ENCODE measurements at places on chromosomes 4 and X.

DNA sequence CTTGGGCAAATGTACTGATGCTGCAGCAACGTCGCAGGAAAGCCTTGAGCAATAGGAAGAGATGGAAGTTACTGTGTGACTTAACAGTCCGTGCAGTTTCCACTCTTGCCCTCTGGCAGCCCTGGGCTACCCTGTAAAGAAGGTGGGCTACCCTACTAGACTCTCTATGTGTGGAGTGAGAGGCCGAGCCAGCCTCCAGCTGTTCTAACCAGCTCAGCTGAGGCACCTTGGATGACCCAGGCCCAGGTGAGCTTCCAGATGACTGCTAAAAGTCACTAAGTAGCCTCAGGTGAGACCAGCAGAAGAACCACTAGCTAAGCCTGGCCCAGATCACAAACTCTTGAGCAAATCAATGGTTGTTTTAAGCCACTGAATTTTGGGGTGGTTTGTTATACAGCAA is 34.9 kb upstream of the PPP2R2C start:
- DNase-seq: no peak

DNA sequence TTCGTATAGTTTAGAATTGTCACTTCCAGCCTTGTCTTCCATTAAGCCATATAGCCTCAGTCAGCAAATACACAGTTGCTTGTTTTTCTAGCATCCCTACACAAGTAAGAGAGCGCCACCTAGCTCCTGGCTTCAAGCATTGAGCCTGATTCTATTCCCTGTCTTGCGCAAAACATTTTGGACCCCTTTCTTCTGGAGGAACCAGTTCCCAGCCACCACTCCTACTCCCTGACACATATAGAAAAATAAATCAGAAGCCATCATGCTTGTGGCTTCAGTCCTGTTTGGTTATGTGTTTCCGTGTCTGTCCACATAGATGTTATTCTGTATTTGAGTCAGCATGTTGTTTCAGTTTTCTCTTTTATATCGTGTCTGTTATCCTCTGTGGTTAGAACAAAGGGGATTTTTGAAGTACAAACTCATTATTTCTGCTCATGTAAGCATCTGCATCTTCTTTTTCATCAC is 59.9 kb downstream of the GK start:
- peak; percentile 30 for DNase-seq

GRCh38 chrX:42189576-42189975 is 266.2 kb upstream of the CASK start:
- no peak for DNase-seq

DNA sequence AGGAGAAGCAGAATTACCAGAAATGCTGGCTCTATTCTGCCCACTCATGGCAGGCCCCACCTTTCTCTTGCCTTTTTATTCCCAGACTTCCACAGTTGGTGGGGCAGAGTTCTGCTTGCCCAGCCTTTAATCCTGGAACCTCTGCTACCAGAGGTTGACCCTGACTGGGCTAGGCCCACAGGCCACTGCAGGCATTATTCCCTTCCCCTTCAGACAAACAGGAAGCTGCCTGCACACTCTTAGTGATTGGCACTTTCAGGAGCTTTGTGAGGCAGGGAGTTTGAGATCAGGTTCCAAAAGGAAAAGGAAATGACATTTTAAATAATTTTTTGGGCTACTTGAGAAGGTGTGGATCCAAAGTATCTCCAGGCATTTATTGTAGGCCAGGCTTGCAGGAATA is 18.8 kb downstream of the MSN start:
- DNase-seq: no peak

DNA sequence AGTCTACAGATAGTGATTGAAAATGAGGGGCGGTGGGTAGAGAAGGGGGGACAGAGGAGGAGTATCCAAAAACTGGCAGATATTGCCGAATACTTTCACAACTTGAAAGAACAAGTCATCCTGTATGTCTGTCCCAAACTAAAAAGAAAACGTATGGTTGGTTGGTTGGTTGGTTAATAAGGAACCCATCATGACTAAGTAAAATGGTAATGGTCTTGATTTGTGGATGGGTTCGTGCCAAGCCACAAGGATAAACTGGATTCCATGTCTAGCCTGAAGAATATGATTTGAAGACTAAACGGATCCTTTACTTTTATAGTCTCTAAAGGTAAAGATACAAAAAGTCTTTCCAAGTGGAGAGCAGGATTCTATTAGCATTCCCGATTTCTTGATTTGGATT is 208.4 kb downstream of the DCLK2 start:
- DNase-seq: no peak

DNA sequence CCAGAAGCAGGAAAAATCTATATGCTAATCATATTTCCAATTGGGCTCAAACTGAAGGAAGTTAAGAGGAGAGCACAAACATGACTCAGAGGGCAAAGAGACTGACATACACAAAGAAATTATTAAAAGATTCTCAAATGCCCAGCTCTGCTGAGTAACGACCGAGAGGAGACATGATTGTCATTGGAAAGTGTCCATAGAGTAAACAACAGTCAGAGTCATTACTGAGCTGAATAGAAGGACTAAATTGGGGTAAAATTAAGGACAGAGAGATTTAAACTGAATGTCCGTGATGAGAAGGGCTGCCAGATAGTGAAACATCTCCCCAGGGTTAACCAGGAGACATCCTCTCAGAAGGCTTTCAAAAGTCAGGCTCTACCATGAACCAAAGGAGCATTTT is 111.2 kb upstream of the GALNT7 start:
- DNase-seq: no peak

DNA sequence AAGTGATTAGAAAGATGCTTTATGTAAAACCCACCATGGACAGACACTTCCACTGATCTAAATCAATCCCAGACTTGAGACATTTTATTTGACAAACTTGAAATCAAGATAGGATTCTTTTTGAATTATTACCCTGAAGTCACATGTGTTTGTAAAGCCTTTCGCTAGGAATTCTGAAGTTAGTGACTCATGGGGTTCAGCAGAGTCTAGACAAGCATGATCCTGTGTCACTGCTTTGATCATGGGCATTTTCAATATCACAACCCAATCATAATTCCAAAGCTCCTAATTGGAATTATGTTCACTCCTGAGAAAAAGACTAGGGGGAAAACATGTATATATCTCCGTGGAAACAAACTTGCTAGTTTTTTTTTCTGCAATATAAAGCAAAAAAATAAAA is 67.5 kb upstream of the BMP3 start:
- no peak for DNase-seq

DNA sequence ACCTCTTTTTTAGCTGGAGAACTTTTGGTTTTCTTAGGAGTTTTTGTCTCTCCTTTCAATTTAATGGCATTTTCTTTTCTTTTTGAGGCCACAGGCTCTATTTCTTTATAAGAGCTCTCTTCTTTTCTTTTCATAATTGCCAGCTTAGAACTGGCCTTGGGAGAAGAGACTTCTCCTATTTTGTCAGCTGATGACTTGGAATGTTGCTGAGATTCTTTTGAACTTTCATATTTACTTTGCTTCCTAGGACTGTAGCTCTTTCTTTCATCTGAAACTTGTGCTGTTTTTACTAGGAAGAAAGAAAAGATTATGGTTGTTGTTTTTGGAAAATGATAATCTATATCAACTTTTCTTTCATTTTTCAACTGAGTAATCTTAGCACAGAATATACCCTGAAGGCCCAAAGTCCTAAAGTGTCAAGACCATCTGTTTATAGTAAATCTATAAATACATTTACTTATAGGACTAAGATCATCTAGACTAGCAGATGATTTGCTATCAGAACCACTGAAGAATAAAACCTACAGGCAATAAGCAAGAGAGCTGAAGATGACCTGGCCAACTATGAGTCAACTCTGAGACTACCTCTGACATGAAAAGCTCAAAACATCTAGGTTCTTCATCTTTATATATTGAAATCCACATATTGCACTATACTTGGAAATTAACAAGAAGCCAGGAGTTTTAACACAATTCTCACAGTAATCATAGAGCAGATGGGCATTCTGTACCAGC is 45.6 kb downstream of the RFC1 start:
- no peak for DNase-seq

- DNase-seq: no peak
Observed at GRCh38 chr4:172813359-172813923, 355.2 kb upstream of the GALNT7 start.

DNA sequence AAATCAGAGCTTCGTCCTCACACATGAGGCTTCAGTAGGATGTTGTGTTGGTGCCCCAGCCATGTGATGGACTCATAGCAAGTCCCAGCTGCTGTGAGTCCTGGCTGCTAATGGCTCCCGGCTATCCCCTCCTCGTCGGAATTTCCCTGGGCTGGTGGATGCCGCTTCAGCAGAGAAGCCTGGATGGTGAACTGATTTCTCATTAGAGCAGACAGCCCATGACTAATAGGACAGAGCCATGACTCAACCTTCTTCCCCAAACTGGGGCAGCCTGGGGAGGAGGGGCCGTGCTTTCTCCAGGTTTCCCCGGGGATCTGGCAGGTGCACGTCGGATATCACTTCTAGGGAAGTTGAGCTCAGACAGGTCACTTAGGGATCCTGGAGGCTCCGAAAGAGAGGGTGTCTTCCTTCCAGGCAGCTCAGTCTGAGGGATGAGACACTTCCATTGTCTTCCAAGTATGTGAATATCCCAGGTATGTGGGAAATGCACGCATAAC is 112.7 kb downstream of the ASMT start:
- DNase-seq: no peak

GRCh38 chr4:72744103-72744725 is 175.2 kb upstream of the ADAMTS3 start:
- DNase-seq: no peak

- DNase-seq: peak; percentile 45
Observed at GRCh38 chr4:73520821-73521220, 39.3 kb downstream of the AFM start.

GRCh38 chrX:109475174-109475891 is 6.6 kb downstream of the GUCY2F start:
- no peak for DNase-seq

- peak; percentile 66 for DNase-seq
Observed at GRCh38 chr4:4574792-4575191, 32.9 kb upstream of the STX18 start.

DNA sequence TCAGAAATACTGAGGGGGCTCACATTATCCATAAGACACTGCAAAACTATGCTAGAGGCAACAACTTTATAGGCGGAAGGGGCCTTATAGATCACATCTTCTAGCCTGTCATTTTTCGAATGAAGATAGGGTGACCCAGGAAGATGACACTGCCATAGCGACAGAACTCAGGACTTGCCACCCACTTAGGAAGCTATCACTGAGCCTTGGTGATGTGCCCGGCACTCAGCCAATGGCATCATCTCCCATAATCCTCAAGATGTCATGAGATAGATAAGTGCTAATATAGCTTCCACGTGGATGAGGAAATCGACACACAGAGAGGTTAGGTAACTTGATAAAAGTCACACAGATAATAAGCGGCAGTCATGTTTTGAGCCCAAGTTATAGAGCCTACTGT is 346.6 kb downstream of the DHX15 start:
- DNase-seq: no peak

GRCh38 chr4:113285501-113285900 is 236.0 kb downstream of the ANK2 start:
- no peak for DNase-seq

DNA sequence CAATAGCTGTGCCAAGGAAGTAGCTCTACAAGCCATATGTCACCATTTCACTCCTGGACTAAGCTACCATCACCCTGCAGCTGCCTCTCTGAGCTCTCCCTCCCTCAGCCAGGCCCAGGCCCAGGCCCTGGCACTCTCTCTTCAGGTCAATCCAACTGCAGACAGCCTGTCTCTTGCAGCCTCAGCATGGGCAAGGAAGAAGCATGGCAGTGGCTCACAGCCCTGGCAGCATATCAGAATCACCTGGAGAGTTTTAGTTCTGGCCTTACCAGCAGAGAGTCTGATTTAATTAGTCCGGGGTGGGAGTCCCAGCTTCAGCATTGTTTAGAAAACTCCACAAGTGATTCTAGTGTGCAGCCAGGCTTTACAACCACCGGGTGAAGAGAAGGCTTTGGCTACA is 31.5 kb downstream of the NALF2 start:
- no peak for DNase-seq

DNA sequence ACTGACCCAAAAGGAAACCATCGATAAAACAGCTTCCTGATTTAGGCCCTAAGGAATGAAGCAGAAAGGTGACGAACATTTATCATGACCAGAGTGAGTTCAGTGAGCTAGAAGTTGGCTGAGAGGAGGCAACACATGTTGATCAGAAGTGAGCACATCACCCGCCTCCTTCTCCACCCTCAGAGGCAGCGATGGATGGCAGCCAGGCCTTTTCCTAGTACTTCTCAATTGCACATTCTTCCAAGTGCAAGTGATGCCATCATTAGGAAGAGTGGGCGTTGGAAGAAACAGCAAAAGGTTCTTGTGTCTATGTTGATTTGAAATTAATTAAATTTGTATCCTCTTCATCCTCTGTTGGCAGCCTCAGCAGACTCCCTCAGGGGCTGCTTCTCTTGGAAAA is 51.7 kb downstream of the TMEM154 start:
- no peak for DNase-seq

- no peak for DNase-seq
Observed at GRCh38 chr4:151114338-151114737, 14.9 kb downstream of the RPS3A start.

- no peak for DNase-seq
Observed at GRCh38 chr4:88618782-88619485, 26.7 kb downstream of the HERC3 start.

- no peak for DNase-seq
Observed at GRCh38 chr4:71538528-71538927, 199.7 kb downstream of the SLC4A4 start.

- no peak for DNase-seq
Observed at GRCh38 chrX:105117621-105118020, 102.9 kb downstream of the TEX13A start.

GRCh38 chrX:670645-671044 is 40.1 kb downstream of the SHOX start:
- no peak for DNase-seq

- peak; percentile 5 for DNase-seq
Observed at GRCh38 chrX:138128027-138128671, 562.2 kb downstream of the ZIC3 start.

GRCh38 chrX:1386338-1387127 is 5.4 kb downstream of the SLC25A6 start:
- DNase-seq: no peak

DNA sequence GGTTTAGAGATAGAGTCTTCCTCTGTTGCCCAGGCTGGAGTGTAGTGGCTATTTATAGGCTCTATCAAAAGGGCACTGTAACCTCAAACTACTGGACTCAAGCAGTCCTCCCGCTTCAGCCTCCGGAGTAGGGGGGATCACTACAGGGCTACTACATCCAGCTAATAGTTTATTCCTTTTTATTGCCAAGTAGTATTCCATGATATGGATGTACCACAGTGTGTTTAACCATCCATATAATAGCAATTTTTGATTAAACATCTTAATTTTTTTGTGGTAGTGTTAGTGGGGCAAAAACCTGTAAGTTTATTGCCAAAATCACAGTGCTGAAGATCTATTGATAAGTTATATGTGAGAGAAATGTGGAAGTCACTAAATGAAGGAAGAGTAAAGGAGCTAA is 2.6 kb upstream of the NDUFC1 start:
- no peak for DNase-seq
